Progenitor cell of endocrine pancreas (in vitro differentiated cells): ENCODE measurements at places on chromosomes 1 and 21. TPM values are rescaled to one million over a fixed set of nuclear protein-coding genes. Genes with fewer than 3 reads are reported as not detected.
A peak's percentile ranks its signal among the peaks of the same experiment; 100 is the strongest.

DNA sequence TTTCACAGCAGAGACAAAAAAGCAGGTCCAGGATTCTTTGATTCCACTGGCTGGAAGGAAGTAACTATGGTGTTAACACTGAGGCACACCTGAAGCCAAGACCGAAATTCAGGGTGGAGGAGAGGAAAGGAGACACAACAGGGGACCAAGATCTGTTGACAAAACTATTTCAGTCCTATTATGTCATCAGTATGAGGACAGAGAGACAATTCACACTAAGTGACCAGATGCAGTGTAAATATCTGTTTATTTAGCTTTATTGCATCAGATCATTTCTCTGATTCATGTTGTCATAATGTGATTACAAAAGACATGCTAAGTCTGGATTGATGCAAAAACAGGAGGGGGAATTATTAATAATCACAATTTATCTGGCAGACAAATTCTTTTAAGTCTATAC is 118.8 kb downstream of the SIPA1L2 start:
- DNase-seq = no peak

GRCh38 chr21:40324389-40324788 is 457.2 kb downstream of the PCP4 start:
- no peak for DNase-seq

- DNase-seq = no peak
Measured at GRCh38 chr1:218775501-218776021, 398.1 kb upstream of the LYPLAL1 start.

DNA sequence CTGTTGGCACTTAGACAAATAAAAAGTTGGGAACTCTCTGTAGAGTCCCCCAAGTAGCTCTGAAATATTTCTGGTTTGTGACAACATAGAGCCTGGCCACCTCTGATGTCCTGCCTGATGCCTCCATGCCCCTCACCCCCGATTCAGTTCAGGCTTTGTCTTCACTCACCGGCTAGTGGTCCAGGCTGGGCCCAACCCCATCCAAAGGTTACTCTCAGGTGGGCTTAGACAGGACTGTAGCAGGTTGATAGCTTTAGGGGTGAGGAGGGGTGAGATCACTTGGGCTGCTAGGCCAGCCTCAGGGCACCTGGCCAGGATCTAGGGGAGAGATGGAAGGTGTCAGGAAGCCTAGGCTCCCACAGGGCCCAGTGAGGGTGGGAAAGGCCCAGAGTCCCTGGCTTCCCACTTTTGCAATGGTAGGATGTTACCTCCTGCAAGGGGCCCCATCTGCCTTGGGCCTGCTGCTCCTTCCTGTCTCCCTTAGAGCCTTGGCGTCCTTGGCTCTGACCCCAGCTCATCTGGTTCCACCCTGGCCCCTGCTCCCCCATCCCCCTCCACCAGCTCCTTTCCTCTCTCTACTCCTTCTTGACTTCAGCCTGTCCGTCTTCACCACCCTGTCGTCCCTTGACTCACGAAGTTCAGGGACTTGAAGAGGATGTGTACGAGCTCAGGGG is 6.7 kb downstream of the EPS8L3 start:
- DNase-seq = no peak

DNA sequence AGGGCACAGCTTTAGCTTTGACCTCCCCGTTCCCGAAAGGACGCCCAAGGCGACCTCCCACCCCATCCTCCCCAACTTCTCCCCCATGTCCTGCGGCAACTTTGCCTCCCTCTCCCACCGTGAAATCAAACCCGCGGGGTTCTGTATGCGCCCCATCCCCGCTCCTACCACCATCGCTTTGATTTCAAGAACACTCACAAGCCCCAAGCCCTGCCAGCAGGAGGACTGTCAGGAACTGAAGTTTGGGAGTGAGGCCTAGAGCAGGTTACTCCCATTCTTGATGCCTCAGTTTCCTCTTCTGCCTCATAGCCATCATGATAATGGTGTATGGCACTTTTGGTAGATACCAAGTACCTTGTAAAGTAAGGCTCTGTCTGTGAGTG is 2.3 kb downstream of the PTPRU start:
- no peak for DNase-seq

- no peak for DNase-seq
Measured at GRCh38 chr1:11960715-11961114, 19.5 kb upstream of the MFN2 start.

DNA sequence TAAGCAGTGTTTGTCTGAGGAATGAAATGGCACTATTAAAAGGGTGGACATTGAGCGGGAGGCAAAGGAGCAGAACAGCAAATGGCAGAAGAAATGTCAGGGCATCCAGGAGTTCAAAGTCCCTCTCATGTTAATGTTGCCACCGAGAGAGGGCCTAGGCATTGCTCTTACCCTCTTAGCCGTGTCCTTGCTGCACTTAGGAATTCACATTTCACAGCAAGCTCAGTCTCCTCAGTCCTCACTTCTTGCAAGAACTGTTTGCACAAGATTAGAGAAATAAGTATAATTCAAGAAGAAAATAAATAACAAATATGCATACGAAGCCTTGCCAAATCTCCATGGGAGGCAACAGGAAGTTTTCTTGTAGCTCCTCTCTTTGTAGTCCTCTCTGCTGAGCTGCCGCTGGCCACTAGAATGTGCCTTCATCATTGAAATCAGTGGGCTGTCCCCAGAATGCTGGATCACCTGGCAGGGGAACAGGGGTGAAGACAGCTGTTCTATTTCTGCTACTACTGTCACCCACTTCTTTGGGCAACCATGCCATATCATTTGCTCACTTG is 205.8 kb downstream of the ZNF326 start:
- DNase-seq = no peak

DNA sequence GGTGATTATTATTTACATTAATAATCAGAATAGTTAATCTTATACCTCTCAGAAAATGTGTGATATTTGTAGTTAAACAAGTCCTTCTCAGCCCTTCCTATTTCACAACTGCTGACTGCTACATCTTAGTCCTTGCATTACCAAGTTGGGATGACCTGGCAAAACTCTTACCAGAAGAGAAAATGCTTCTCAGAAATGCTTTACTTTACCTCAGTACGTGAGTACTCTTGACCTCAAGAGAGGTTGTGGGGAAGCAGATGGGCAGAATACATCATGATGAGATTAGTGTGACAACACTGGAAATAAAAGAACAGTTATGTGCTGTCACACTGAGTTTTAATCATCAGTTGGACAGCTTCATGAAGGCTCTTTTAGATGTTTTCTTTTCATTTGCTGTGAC is 16.2 kb downstream of the CFAP126 start:
- no peak for DNase-seq

DNA sequence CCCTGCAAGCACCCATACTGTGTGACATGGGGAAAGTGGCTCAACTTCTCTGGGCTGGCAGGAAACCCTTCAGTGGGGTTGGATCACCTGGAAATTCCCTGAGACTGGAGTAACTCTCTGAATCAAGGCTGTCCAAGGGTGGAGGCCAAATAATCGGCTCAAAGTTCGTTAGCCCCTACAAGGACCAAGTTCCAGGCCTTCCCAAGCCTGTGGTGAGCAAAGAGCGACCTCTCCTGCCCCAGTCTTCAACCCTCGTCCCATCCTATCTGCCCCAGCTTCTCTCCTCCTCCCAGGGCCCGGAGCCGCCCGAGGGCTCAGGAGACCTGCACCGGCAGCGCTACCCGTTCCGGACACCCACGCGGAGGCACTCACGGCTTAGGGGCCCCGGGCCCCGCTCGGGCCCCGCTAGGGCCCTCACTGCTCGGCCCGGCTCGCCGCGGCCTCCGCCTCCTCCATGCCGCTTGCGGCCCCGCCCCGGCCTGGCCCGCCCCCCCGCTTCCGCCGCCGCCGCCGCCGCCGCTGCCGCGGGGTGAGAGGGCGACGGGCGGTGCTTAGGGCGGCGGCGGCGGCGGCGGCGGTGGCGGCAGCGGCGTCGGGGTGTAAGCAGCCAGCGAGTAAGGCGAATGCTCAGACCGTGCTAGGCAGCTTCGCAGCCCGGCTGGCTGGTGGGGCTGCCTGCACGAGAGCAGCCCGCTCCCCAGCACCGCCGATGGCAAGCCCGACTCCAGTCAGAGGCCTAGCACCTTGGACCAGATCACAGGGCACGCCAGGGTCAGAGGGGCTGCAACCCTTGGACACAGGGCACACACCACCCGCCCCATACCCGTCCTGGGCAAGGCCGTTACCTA is at the start of gene POMGNT1:
Gene POMGNT1 (minus strand): TSS at position 471 of the 848 bp plus-strand sequence. CDS start 613 bp downstream, outside the sequence.
- peak; percentile 60 for DNase-seq

DNA sequence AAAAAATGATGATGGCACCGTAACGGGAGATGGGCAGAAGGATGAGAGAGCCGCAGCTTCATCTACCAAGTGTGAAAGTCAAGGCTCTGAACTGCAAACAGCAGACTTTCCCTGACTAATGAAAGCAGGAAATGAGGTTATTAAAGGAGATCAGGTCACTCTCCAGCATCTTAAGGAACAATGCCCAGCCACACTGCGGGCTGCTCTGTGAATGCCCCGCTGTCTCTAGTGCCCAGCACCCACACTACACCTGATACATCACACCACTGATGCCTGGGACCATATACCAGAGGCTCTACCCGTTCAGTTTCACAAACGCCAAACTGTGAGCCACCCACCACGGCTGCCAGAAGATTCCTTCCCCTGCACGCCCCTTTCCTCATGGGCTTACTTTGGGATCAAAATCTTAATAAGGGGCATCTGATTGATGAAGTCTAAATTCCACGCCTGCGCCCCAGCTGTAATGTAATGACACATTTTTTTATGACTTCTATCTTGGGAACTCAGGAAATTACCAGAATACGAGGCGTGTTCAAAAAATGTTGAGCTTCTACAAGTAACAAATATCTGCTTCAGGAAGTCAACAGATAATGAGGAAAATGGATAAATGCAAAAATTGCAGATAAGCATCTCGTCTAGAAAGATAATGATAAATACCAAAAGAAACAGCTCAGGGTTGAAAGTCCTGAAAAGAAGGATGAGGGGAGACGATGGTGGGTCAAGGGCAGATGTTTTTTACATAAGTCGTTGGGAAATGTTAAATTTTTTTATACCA is 72.0 kb downstream of the MIS18A start:
- DNase-seq = no peak

- DNase-seq = no peak
Measured at GRCh38 chr1:229832695-229833094, 206.6 kb downstream of the URB2 start.

- DNase-seq = no peak
Measured at GRCh38 chr1:51818487-51818886, 60.0 kb downstream of the NRDC start.

DNA sequence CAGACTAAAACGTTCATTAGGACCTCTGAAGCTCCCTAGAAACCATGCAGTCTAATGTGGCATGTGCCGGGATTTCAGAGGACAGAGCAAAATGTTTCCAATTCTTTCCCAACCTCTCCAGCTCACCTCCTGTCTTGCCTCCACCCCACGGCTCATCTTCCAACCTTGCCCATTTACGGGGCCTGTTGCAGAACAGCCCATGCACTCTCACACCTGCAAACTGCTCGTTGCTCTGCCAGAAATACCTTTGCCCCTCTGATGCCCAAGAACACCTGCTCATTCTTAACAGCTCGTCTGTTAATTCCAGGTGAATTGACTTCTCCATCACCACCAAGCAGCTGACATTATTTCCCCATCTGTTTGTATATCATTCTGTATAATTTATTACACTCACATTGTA is 53.9 kb upstream of the LBR start:
- DNase-seq = no peak

- DNase-seq = no peak
Measured at GRCh38 chr21:39385299-39386145, 36.6 kb upstream of the HMGN1 start.

DNA sequence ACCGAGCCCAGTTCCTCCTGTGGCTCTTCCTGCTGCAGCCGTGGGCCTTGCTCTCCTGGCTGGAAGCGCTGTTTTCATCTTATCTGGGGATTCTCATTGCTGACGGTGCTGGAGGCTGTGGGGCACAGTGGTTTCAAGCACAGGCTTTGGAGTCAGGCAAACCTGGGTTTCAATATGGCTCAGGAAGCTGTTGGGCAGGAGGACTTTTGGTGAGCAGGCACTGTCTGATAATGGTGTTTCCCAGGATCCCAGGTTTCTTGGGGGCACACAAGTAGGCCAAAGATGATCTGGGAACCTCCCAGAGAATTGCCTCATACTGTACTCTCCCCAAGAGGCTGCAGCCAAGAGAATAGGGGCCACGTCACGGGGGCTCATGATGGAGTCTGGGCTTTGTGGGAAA is 105.6 kb upstream of the TRABD2B start:
- no peak for DNase-seq

DNA sequence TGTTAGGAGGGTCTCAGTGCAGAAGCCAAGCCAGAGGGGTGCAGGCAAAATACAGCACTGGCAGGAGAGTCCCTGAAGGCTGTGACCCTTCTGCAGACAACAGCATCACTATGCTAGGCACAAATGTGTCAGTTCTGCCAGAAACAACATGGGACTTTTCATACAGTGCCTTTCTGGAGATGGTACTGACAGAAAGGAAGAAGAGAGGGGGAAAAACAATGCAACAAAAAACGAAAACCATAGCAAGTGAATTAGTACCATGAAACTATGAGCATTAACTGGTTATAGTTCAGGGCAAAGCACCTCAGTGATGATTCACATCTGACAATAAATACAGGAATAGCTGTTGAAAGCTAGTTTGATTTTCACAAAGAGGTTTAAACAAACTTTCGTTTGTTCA is 140.8 kb upstream of the NBPF11 start:
- DNase-seq = no peak

- no peak for DNase-seq
Measured at GRCh38 chr1:224879162-224879803, 50.2 kb upstream of the DNAH14 start.

DNA sequence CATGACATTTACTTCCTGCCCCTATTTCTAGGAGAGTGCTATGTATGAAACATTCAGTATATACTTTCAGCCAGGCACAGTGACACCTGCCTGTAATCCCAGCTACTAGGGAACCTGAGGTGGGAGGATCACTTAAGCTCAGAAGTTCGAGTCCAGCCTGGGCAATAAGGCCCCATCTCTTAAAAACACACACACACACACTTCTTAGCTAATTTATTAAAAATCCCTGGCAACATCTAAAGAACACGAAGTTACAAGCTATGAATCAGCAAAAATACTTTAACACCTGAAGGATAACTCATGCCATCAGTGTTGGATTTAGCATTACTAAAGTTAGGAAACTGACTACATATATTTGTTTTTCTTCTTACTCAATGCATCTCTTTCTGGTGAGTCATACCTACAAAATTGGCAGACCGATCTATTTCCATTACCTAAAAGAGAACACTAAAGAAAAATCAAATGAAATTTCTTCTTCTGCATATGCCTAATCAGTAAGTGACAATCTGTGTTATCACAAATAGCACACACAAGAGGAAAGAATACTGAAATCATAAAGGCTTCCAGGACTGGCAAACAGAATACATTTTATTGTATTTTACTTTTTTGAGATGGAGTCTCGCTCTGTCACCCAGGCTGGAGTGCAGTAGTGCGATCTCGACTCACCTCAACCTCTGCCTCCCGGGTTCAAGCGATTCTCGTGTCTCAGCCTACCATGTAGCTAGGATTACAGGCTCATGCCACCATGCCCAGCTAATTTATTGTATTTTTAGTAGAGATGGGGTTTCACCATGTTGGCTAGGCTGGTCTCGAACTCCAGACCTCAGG is 41.4 kb downstream of the RNF115 start:
- no peak for DNase-seq

NIBAN1 gene
- total RNA-seq = 11.0 TPM in 2 replicates

ASCL5 gene
- total RNA-seq = 0.26 and 0.36 TPM in 2 replicates

AGBL4 gene
- total RNA-seq = 2.5 and 3.1 TPM in 2 replicates

LCE1D gene
- not detected in 2 replicates for total RNA-seq

GALNT2 gene
- 92.4 and 95.2 TPM in 2 replicates for total RNA-seq
